ENCODE measurements at places on chromosomes 1 and 21. TPM values are rescaled to one million over a fixed set of nuclear protein-coding genes. Genes with fewer than 3 reads are reported as not detected.

The RPE65 gene
- not detected for total RNA-seq

The ST6GALNAC5 gene
- 1.1 TPM for total RNA-seq

The FAM72D gene
- total RNA-seq = under 0.01 TPM

The RXFP4 gene
- not detected for total RNA-seq

The PLPPR5 gene
- not detected for total RNA-seq

The GIPC2 gene
- total RNA-seq = 0.36 TPM

The FBXO2 gene
- 0.29 TPM for total RNA-seq

The CERS2 gene
- total RNA-seq = 164 TPM

The DPYD gene
- total RNA-seq = 90.2 TPM

The SLAMF7 gene
- total RNA-seq = under 0.01 TPM

The GPN2 gene
- 8.3 TPM for total RNA-seq

The OPRD1 gene
- not detected for total RNA-seq

The GBP5 gene
- total RNA-seq = under 0.01 TPM

The OR2T35 gene
- not detected for total RNA-seq

The NPPA gene
- not detected for total RNA-seq

The MSH4 gene
- total RNA-seq = under 0.01 TPM

The HSD11B1 gene
- total RNA-seq = 1.8 TPM

The NPHS2 gene
- not detected for total RNA-seq

The MYOG gene
- not detected for total RNA-seq

The PLCH2 gene
- not detected for total RNA-seq

The OVAAL gene
- not detected for total RNA-seq

The S100A16 gene
- 160 TPM for total RNA-seq

The CATSPERE gene
- 1.8 TPM for total RNA-seq

The CLEC20A gene
- under 0.01 TPM for total RNA-seq

The PYHIN1 gene
- total RNA-seq = not detected

The FAM163A gene
- not detected for total RNA-seq

The DDI2 gene
- total RNA-seq = 29.3 TPM

The KDF1 gene
- total RNA-seq = not detected

The CSMD2 gene
- total RNA-seq = 0.36 TPM

The LDLRAD2 gene
- not detected for total RNA-seq

The NPR1 gene
- under 0.01 TPM for total RNA-seq

The CFHR1 gene
- total RNA-seq = not detected

The TINAGL1 gene
- total RNA-seq = 50.3 TPM
